CD4-positive, alpha-beta memory T cell (primary cell): ENCODE measurements at places on chromosomes 12 and 14. TPM values are rescaled to one million over a fixed set of nuclear protein-coding genes. Genes with fewer than 3 reads are reported as not detected.

DNA sequence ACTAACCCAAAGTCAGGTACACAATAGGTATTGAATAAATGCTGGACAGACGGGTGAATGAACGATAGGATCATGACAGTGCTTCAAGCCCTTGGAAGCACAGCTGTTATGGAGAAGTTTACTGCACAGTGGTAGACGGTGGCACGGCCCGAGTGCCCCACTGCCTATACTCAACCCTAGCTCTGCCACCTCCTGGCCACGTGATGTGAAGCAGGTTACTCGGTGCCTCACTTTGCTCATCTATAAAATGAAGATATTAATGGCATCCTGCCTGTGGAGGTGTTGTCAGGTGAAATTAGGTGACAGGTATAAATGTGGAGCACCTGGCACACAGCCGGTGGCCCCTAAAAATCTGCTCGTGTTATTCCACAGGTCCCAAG lies 5.8 kb downstream of the ASB2 start:
- peak; percentile 71 for DNase-seq

DNA sequence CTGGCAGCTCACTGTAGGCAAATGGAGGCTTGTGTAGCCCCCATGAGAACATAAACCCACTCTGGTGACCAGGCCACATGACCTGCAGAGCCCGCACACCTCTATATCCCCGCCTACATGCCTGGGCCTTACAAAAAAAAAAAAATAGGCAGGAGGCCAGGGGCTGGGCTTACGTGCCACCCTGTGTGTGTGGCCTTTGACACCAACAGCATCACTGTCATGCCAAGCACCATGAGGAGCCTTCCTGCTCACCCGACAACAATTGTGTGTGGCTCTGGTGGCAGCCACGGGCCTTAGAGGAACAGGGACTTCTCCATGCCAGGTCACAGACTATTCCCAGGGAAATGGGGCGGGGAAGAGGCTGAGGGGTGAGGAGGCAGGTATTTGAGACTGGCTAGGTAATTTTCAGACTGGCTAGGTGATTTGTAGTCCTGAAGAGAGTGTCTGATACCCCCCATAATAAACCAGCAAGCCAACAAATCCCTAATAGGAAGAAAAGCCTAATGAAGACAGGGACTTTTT lies 140.0 kb downstream of the DPF3 start:
- no peak for DNase-seq

SRRM4 gene
- not detected for total RNA-seq

IFNG-AS1 gene
- total RNA-seq: 11.7 TPM

RBP5 gene
- 1.2 TPM for total RNA-seq

- no peak for DNase-seq
Observed at GRCh38 chr14:101475456-101476257, 85.6 kb upstream of the DIO3 start.

GRCh38 chr12:26854031-26854390 lies 21.0 kb upstream of the ITPR2 start:
- no peak for DNase-seq

GRCh38 chr14:102928412-102929240 lies 6.2 kb downstream of the AMN start:
- peak; percentile 76 for DNase-seq

- no peak for DNase-seq
Observed at GRCh38 chr14:98901511-98902205, 370.3 kb downstream of the BCL11B start.

HOXC12 gene
- not detected for total RNA-seq

DNA sequence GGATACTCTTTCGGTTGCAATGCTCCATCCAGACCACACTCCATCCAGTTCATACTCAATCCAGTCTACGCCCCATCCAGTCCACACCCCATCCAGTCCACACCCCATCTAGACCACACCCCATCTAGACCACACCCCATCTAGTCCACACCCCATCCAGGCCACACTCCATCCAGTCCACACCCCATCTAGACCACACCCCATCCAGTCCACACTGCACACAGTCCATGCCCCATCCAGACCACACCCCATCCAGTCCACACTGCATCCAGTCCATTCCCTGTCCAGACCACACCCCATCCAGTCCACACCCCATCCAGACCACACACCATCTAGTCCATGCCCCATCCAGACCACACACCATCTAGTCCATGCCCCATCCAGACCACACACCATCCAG lies 116.0 kb upstream of the RTL1 start:
- no peak for DNase-seq

CELA1 gene
- 0.73 TPM for total RNA-seq

GRCh38 chr14:53411125-53411524 lies 258.0 kb upstream of the DDHD1 start:
- no peak for DNase-seq

DNA sequence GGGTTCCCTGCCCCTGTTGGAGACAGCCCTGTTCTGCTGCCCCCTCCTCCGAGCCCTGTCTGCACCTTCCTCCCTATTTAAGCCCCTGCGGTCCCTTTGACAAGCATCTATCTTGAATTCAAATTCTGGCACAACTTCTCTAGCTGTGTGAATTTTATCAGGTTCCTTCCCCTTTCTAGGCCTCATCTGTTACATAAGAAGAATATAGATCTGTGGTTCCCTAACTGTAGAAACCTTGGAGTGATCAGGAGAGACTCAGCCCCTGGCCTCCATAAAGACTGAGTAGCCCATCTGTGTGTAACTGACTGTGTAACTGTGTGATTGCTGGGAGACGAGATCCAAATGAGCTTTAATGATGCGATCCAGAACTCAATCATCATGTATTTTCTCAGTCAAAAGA lies 13.0 kb upstream of the RACGAP1 start:
- DNase-seq: no peak
